ENCODE measurements at places on chromosomes 16 and 17.
A peak's percentile ranks its signal among the peaks of the same experiment; 100 is the strongest.

DNA sequence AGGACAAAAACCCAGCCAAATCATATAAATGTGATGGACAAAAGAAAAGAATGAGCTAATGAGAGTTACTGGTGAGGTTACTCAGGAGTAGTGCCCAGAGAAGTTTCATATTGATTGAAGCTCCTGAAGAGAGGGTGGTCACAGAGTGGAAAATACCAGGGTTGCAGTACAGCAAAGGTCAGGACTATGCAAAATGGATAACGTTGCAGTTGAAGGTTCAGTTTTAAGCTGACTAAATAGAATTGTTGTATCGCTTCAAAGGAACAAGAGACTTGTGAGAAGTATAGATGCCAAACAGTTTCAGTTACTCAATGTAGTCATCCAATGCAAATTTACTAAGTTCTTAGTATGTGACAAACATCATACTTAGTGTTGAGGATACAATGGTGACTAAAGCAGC lies 47.1 kb downstream of the ABCA8 start:
- DNase-seq, result no peak

GRCh38 chr17:2797226-2797625 lies 988 bp downstream of the RAP1GAP2 start:
- no peak for DNase-seq

DNA sequence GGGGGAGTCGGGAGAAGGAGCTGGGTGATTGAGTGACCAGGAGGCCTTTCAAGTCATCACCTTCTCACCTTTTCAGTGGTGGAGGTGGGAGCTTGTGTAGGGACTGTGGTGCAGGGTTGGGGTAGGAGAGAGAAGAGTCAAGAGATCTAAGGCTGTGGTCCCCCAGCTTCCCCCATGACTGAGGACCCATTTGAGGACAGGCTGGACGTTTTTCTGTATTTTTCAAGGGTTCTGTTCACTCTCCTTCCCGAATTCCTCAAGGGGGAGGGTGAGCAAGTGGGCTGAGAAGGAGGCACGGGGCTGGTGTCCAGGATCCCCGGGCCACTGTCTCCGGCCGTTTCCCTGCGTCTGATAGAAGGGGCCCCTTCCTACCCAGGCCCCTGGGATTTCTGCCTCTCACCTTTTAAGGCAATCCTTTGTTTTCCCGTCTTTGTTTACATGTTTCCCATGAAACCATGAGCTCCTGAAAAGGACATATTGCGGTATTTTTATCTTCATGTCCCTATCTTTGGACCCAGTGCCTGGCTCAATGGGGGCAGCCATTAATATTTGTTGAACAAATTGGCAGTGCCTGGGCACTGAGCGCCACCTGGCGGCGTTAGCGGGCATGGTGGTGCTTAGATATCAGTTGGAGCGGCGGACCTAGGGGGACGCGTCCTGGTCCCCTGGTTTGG lies 9.2 kb upstream of the CD300A start:
- peak; percentile 66 for DNase-seq

- no peak for DNase-seq
Measured at GRCh38 chr16:87860553-87861299, 8.6 kb downstream of the SLC7A5 start.

DNA sequence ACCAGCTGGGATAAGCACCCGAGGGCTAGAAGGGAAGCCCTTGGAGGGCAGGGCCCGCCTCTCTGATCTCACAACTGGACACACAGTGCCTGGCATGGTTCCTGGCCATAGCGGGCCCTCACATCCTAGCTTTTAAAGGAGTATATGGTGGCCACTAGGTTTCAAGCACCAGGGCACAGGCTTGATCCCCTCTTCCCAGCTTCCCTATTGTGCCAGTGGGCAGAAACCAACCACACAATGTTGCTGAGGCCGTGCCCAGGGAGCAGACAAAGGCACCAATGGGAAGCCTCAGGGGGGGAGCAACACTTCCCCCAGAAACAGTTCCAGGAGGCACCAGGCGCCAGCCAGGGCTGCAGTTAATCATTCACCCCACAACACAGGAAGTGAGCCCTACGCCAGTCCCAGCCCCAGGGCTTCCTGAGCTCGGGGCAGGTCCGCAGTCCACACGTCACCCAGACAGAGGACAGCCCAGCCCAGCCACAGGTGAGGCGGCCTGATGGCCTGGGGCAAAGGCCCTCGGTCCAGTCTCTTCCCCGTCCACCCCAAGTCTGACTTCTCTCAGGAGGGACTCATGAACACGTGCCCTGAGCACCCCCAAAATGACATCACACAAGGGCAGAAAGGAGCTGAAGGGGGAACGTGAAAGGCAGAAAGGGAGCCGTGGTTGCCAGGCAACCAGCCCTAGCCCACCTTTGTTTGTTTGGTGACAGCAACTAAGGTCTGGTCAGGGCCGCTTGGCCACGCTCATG lies 12.8 kb downstream of the SMIM5 start:
- no peak for DNase-seq
